ENCODE measurements at places on chromosomes 6 and 20.

- DNase-seq, result peak; percentile 81
Observed at GRCh38 chr6:145199961-145200360, 535.4 kb downstream of the EPM2A start.

DNA sequence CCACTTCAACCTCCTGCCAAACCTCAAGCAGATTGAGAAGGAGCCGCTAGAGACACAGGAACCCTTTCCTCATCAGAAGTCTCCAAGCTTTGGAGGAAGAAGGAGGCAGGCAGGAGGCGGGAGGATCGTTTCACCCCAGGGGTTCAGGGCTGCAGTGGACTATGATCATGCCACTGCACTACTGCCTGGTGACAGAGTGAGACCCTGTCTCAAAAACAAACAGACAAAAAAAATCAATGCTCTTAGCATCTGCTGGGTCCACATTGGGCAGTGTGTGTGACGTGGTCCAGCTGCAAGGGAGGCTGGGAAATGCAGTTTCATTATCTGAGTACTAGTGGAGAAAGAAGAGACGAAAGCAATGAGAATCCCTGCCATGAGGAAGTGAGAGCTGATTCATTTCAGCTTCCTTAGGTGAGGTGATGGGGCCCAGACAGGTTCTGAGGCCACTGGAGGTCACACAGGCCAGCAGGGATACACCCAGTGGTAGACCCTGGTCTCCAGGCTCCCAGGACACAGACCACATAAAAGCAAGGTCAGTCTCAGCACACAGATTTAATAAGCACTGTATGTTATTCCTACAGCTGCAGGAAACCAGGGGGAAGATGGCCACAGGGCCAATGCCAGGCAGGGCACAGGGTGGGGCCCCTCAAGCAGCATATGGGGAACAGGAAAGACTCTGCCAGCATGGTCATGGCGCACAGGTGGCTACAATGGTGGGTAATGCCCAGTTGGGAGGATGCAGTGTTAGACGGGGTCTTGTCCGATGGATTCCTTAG, 4.3 kb downstream of the GFRA4 start:
- DNase-seq, result no peak

DNA sequence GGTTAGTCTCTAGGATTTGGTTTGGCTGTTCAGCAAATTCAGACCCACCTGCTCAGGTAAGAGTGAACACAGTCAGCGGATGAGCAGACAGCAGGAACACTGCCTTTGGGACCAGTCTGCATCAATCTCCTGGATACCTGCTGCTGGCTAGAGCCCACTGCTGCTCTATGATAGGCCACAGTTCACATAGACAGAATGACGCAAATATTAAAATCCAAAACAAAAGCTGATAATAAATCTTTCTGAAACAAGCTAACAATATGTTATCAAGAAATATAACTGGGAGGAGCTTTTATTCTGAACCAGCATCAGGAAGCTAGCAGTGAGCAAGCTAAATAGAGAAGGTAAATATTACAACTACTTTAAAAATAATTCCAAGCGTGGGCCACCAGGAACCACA, at the start of gene TAAR1:
TAAR1 (minus strand) TSS at position 101 of the 400 bp plus-strand sequence. CDS start 13,179 bp downstream, outside the sequence.
- DNase-seq, result peak; percentile 82

DNA sequence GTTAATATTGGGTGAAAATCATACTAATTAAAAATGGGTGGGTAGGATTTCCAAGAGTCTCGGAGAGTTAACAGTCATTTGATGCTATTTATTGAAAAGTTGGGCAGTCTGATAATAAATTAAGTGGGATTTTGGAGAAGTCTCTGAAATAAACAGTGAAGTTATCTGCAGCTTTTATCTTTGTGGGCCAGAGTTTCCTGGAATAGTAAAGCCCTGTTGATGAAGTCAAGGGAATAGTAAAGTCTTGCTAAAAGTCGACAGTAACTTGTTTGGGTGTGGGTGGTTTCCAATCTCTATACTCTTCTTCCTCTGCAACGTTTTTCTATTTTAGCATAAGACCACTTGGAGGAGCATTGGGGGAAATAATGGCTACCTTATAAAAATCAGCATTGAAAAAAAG, 493.6 kb downstream of the EPM2A start:
- DNase-seq, result no peak

- no peak for DNase-seq
Observed at GRCh38 chr6:170456886-170457698, 96.0 kb downstream of the PSMB1 start.

GRCh38 chr6:151309619-151310018, 69.9 kb downstream of the AKAP12 start:
- no peak for DNase-seq

- peak; percentile 89 for DNase-seq
Observed at GRCh38 chr6:16322666-16323312, 84.4 kb downstream of the GMPR start.

GRCh38 chr20:32396646-32397160, 38.6 kb downstream of the ASXL1 start:
- no peak for DNase-seq

- DNase-seq, result no peak
Observed at GRCh38 chr20:58557733-58558342, 42.6 kb upstream of the APCDD1L start.

- DNase-seq, result no peak
Observed at GRCh38 chr20:64129146-64129782, 21.9 kb upstream of the NPBWR2 start.

DNA sequence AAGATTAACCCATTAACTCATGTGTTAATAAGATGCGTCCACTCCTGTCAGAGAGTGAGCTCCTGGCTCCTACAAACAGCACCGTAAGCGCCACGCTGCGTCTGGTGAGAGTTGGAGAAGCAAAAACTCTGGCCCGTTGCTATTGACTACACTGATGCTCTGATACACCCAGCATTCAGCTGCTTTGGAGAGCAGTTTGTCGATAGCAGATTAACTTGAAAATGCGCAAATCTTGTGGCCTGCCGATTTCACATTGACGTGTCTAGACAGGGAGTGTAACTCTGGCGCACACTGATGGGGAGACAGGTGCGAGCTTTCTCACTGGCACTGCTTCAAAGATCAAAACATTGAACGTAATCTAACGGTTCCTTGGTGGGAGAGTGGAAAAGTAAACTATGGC, 151.7 kb upstream of the RPS6KA2 start:
- DNase-seq, result no peak

DNA sequence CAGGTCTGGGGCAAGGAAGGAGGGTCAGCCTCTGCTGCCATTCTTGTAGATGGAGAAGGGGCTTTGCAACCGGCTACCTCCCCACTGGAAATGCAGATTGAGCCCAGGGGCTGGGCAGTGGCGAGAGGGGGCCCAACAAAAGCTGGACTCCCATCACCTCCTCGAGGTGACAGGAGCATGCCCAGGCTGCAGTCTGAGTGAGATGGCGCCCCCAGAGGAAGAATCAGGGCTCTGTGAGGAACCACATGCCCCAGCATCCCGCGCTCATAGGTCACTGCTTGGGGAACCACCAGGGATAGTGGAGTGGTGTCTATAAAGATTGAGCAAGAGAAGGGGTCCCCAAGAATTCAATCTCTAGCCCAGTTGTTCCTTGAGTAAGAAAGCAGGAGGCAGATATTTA, 31.6 kb upstream of the NEDD9 start:
- DNase-seq, result no peak

DNA sequence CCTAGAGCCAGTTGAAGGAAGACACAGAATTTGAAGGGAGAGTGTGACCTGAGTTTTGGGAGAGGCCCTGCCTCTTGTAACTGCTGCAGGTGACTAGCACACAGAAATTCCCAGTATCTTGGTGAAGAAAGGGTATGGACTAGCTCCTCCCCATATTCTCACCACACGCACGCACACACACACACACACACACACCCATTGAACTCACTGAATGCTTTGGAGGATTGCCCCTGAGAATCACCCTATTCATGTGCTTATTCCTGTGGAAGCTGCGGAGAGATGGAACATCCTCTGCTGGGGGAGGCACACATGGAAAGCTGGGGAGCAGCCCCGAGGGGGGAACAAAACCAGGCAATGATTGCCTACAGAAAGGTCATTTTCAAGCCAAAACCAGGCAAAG, 6.2 kb upstream of the LMBRD1 start:
- DNase-seq, result no peak

DNA sequence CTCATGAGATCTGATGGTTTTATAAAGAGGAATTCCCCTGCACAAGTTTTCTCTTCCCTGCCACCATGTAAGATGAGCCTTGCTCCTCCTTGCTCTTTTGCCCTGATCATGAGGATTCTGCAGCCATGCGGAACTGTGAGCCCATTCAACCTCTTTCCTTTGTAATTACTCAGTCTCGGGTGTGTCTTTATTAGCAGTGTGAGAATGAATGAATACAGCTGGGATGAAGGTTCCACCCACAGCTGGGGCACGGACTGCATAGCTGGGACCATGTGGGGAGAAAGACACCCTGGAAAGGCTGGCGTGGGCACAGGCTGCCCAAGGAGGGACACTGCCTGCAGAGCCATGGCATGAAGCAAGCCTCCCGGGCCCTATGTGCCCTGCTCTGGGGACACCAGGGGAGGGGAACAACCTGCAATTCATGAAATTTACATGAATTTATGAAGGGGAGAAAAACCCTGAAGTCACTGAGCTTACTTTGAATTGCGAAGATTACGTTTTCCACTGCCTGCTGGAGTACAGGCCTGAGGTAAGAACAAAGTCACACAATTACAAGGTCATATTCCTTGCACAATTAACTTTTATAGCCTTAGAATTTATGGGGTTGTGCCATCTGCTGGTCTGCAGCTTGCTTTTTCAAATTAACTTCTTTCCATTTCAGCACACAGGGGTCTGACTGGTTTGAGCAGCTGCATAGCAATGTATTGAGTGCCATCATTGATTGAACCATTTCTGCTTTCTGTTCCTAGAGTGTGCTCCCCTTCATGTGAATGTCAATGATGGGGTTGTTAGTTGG, 46.2 kb downstream of the SLC22A1 start:
- DNase-seq, result no peak

DNA sequence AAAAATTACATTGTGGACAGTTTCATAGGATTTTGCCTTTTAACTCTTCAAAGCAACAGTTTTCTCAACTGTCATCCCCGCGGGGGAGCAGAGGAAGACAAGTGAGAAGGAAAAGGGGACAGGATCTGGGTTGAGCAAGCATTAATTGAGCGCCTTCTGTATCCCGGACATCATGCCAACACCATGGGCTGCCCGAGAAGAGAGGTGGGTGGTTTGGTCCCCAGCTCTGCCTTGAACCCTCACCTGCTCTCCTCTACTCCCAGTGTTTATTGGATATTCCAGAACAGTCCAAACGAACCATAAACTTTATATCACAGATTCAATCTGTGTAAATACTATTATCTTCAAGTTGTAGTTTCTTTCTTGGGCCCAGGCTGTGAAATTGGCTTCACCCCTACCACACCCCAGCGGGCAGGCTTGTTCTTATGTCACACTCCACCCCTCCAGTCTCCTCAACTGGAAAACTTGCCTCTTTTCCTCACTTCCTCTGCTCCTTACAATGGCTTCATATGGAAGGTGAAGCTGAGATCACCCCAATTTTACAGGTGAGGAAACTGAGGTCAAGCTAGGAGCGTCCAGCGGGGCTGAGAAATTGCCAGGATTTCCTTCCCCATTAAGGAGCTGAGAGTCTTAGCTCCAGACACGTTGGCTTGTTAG, 6.0 kb downstream of the PCK1 start:
- no peak for DNase-seq

DNA sequence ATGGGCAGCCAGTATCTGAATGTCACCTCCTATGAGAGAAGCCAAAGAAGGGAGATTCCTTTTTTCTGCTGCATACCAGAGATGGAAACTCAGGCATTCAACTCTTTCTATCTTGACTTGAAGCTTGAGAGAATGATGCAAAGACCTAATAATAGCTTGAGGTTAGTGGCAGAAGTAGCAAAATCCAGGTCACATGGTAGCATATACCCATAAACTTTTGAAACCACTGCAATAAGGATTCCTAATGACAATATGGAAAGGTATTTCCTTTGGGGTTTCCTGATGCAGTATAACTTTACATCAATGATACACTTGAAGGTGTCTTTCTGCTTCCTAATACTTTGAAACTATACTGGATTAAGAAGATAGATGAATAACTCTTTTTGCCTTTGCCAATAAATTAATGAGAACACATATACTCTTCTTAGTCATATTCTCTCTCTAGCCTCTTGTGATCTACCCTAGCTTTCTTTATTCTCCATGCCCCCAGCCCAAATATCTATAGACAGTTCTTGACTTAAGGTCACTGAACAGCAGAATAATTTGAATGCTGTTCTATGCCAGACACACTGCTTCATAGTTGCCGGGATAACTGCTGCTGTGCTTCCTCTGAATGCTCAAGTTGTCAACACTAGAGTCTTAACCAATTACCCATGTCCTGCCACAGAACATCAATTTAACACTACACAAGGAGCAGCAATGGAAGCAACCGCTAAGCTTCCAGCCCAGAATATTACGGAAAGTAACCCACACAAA, 155.5 kb upstream of the SIM1 start:
- no peak for DNase-seq

DNA sequence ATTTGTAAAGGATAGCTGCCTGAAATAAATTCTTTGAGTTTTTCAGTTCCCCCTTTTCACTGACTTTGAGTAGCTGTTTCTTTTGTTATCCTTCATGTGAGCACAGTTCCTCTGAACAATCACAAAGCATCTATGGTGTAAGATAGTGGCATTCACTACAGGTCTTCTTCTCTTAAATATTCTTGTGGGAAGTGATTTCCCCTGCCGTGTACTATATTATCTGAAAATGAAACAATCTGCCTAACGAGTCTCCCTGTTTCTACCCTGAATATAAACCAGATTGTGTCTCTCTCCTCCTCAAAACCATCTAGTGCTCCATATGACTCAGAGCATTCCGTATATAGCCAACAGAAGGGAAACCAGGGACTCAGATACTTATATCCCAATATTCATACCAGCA, 380.1 kb upstream of the SOX4 start:
- DNase-seq, result no peak

DNA sequence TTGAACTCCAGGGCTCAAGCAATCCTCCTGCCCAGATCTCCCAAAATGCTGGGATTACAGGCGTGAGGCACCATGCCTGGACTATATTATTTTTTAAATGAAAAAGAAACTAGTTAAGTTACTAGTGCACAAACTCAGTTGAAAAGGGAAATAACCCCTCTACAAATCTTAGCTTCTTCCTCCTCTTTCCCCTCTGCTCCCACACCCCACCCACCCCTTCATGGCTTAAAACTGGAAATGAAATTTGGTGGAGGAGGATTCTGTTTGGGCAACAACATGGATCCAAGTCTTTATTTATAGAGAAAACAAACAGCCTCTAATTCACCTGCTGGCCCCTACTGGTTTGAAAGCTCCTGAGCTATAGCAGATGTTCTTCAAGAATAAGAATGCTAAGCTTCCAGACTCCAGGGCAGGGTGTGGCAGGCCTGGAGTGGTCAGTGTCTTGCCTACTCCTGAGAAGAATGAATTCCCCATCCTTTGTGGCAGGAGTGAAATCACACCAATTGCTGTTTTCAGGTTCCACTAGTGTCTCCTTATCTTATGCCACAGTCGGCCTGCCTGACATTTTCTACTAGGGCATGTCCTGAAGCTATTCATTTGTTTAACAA, 73.5 kb downstream of the ZFP64 start:
- no peak for DNase-seq

GRCh38 chr20:10922941-10923340, 249.1 kb upstream of the JAG1 start:
- DNase-seq, result no peak

- DNase-seq, result no peak
Observed at GRCh38 chr6:41690541-41691330, 44.7 kb downstream of the TFEB start.
